NCI-H1417 treated with DMSO at 0.1 percent for 48 hours (cell line): ENCODE measurements at places on chromosomes 2 and 18.

DNA sequence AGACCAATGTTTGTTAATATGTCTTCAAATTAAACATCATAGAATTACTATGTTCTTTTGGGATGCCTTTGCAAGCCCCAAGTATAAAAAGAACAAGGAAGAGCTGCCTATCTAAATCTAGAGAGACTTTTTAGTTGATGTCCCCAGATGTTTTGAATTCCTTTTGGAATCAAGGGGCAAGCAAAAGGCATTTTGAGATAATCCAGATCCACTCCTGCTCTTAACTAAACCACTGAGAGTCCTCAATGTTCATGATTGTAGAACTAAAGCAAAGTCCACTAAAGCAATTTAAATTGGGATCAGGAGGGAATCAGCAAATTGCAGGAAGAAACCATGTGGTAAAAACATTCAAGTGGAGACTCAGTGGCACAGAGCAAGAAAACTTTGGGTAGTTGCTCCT, 558.5 kb upstream of the VRK2 start:
- no peak for DNase-seq

- no peak for DNase-seq
Measured at GRCh38 chr2:71174207-71174606, 43.8 kb downstream of the MPHOSPH10 start.

DNA sequence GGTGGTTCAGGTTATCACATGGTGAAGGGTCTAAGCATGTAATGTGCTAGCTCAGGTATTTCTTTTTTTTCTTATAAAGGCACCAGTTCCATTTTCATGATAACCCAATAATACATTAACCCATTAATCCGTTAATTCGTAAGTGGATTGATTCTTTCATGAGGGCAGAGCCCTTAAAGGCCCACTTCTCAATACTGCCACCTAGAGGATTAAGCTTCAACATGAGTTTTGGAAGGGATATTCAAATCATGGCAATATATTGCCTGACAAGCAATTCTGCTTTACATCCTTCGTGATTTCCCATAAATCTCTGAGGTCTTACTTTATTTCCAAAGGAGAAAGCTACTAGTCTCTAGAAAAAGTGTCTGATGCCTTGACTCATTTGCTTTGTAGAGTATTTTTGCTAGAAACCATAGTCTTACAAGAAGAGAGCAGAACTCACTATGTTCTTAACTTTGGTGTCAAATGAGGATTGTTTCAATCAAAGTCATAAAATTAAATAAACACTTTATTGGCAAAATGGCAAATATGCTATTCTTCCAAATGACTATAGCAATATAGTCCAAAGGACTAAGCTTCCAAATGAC, 271.3 kb downstream of the KCNS3 start:
- no peak for DNase-seq

- DNase-seq: no peak
Measured at GRCh38 chr2:239984421-239985194, 40.5 kb downstream of the NDUFA10 start.

DNA sequence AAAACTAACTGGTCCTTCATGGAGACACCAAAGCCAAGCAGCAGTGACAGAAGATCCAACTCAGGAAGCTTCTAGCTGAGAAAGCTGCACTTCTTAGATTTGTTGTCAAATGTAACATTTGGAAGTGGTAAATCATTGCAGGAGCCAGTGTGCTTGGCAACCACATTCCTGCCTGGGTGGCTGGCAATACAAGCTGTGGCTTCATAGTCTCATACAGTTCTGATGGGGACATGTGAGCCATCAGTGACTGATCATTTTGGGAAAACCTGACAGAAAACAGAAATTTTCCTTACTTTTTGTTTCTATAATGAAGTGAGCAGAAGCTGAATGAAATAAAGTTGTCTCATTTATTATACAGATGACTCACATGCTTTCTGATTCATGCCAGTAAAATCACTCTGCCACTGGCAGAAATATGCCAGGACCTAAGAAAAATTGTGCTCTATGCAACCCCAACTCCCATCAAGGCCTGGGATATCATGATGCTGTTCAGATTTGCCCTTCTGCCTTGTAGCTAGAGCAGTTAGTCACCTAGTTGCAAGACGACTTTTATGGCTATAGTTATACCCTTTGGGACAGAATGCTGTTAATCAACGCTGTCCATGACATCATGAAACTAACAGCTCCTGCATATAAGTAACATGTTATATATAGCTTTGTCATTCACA, 508.1 kb downstream of the ADCYAP1 start:
- no peak for DNase-seq

DNA sequence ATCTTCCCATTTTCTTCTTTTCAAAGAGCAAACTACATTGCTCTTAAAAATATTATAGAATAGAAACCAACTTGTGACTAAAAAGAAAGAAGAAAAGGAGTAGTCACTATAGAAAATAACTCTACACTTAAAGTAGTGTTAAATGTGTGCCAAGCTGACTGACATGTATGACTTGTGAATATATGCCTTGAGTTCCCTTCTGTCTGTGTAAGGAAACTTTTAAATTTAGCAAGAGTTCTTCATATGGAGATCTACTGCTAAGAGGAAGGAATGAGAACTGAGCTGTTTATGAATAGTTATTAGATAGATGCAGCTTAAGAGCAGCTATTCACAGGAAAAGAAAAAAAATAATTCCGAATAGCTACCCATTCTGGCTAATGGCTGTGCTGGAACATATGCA, 1221.7 kb upstream of the ZEB2 start:
- no peak for DNase-seq

- no peak for DNase-seq
Measured at GRCh38 chr2:160784034-160784433, 290.4 kb upstream of the RBMS1 start.

DNA sequence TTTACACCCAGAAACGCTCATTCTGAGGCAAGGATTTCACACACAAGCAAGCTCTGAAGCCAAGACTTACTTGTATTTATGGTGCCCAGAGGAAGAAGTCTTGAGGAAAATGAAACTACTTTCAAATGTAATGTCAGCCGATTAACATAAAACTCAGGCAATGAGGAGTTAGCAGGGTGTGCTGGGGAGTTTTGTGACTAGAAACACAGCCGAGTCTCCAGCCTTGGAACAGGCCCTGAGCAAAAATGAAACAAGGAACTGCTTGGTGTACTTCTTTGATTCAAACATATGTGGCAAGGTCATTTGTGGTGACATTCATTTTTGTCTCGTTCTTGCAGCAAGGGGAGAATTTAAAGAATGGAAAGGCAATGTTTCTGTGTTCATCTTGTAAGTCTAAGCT, 4.5 kb downstream of the DYTN start:
- no peak for DNase-seq

DNA sequence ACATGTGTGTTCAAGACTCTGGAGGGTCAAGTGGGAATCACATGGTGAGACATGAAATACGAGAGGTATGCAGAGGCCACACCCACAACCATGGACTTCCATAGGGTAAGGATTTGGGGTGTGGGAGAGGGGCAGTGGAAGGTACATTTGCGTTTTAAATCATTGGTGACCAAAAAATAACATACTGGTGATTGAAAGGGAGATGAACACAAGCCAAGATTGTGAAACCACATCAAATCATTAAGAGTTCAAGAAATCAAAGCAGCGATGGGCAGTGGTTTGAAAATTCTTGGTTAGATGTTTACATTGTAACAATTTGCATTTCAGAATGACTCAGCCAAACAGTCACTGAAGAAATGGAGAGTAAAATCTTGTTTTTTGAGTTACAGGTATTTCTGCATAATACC, 1.9 kb upstream of the CABYR start:
- no peak for DNase-seq

DNA sequence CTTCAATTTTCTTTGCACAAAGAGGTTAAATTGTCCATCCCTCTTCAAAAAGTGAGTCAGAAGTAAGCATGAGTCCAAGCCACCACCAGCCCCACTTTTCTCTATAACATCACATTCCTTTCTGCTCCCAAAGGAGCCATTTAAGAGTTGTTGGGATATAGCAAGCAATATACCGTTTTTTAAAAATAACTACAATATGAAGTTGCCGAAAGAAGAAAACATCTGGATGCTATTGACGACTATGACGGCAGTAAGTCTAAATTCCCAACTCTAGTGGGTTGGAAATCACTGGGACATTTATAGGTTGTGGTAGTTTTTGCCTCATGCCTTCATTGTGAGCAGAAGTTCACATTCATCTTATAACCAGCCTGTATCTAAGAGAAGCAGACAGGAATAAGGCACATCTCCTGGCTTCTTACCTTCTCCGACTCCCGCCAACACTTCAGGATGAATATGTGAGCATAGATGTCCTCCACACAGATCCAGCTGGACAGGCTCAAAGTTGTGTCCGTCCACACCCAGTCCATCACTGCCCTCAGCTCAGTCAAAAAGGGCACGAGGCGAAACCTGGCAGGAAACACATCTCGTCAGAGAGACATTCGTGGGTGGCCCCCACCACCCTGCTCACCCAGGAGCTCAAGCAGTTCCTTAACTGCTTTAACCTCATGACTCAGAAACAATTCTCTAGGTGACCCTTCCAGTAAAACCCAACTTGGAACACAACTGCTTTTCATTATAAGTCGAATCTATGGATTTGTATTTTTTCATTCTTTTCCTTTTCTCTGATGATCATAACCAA, 163.6 kb downstream of the NAPG start:
- no peak for DNase-seq

DNA sequence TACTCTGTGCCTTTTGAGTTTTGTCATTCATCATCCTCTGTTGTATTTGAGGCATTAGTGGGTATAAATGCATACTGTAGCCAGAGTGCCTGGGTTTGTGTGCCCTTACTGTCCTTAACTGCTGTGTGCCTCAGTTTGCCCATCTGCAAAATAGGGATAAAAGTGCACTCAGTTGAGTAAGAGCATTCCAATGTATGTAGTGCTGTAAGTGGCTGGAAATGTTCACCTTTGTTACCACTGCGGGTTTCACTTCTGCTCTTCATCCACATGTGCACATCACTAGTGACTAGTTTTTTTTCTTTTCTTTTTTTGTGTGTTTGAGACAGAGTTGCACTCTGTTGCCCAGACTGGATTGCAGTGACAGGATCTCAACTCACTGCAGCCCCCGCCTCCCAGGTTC, 39.9 kb downstream of the PLEKHB2 start:
- DNase-seq: no peak

GRCh38 chr2:160932960-160933359, 227.3 kb upstream of the TANK start:
- no peak for DNase-seq

DNA sequence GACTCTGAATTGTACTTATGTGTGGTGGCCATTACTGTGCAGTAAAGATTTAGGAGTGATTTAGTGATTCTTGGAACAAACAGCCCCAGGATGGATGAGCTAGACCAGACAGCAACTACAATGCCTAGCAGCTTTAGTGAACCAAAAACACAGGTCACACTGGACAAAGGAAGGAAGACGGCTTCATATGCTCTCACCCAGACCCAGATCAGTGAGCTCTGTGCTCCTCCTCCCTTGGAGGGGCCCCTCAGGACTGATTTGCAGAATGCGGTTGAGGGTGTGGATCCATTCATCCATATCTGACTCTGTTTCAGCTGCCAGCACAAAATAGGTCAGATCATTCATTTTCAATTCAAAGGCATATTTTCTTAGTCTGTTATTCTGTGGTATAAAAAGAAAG, 159.7 kb upstream of the CCDC195 start:
- no peak for DNase-seq

DNA sequence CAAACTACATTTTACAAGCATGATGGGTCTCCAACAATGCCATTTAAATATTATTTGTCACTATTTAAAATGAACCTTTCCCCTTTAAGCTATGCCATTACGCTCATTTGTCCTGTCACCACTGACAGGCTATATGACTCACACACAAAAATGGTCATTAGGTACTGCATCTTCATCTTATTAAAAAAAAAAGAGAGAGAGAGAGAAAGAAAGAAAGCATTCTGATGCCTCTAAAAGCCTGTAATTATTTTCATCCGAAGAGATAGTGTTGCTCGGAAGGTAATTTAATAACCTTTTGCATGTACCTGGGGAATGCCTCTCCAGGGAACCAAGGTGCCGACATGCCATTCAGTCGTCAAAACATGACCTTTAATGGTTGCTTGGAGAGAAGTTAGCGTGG, 226.7 kb downstream of the ARHGAP15 start:
- DNase-seq: no peak

DNA sequence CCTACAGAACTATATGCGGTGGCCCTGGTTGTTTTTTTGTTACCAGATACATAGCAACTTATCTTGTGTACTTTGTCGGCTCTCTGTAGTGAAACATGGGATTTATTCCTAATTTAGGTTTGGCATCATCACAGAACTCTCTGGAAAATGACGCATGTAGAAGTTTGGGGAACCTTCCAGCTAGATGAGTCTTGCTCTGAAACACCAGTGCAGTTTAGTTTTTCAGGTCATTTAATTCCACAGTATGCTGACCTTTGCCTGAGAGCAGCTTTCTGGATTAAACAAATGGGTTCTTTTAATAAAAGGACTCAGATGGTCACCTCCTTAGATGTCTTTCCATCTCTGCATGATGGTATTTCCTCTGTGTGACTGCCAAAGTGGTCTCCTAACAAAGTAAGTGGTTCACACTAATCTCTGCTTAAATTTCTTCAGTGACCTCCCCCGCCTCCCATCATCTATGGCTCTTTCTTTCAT, 39.9 kb downstream of the MYO3B start:
- no peak for DNase-seq

DNA sequence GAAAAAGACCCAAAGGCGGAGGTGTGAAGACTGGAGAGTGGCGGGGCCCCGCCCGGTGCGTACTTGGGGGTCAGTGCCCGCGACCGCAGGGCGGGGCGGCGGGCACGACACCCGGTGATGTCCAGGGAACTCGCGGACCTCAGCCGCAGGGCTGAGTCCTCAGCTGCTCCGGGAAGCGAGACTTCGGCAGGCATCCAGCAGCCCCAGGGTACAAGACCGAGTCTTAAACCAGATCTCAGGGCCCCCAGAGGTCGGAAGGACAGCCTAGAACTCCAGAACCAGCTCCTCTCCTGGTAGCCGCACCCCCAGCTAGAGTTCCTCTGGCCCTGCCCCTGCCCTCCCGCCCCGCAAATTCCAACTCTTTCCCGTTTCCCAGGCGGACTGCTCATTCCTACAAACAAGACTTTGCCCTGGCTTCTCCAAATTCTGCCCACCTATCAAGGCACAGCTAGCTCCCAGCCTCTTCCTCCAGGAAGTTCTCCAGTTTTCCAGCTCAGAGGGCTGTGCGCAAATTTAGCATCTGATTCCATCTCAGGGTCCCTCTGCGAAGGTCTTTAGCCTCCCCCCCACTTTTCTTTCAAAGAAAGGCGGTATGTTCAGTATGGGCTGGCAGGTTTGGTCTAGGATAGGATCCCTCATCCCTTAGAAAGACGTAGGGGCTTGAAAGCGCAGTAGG, 26.0 kb upstream of the NOTO start:
- DNase-seq: no peak

DNA sequence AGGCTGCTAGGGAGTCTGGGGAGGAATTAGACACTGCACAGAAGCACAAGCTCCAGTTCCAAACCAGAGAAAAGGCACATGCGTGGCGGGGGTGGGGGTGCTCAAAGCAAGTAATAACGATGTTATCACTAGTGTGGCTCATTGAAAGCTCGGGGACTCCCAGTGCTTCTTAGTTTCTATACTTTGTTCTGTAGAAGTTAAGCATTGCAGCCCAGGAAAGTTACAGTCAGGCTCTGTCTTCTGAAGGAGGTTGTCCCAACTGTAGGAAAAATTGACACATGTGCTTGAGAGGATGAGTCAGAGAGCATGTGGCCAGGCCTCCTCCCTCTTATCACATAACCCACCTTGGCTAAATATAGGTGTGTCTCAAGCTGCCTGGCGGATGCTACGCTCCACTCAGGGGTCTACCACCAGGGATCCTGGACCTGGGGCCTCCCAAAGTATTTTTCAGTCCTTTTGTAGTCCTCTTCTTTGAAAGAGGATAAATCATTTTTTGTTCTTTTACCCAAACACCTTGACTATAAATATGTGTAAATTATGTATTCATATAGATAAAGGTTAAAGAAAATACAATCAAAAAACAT, 3.8 kb downstream of the GALNT5 start:
- DNase-seq: no peak
